ENCODE measurements at places on chromosomes 6 and 20.

- DNase-seq = no peak
Measured at GRCh38 chr6:47168180-47168579, 126.0 kb upstream of the ADGRF1 start.

- no peak for DNase-seq
Measured at GRCh38 chr6:13140980-13141379, 187.4 kb downstream of the TBC1D7 start.

DNA sequence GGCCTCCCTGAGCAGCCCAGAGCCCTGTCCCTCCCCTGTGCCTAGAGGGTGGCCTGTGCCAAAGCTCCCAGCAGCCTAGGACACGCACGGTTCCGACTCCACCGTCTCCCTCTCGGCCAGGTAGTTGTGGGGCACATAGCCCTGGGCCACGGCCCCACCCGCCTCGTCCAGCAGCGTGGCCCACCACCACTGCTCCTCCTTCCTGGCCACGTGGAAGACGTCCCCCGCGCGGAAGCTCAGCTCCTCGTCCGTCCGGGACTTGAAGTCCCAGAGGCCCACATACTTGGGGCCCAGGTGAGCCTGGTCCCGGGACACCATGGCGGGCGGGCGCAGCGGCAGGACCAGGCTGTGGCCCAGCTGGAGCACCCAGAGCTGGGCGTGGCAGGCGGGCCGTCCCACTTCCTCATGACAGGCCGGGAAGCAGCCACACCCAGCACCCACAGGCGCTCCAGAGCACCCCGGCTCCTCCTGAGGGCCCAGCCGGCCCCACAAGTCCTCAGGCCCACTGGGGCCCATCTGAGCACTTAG lies at the start of gene PTK6:
Gene PTK6 (minus strand): TSS at position 380 of the 528 bp plus-strand sequence. CDS start 62 bp downstream, at position 318.
- DNase-seq = peak; percentile 43

DNA sequence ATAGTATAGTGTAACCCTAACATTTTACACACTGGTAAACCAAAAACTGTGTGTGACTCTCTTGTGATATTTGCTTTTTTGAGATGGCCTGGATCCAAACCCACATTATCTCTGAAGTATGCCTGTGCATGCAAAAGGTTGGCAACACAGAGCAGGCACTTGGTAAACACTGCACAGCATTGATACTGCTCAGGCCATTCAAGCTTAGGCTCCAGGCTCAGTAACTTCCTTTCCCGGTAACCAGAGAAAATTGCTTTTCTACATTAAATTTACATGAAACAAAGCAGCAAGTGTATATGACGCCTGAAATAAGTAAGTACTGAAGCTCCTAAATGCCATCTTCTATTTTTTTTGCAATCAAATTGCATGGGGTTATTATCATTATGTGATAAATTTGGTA lies 205.7 kb downstream of the EPM2A start:
- no peak for DNase-seq

- no peak for DNase-seq
Measured at GRCh38 chr20:13765299-13765698, 19.4 kb downstream of the ESF1 start.

DNA sequence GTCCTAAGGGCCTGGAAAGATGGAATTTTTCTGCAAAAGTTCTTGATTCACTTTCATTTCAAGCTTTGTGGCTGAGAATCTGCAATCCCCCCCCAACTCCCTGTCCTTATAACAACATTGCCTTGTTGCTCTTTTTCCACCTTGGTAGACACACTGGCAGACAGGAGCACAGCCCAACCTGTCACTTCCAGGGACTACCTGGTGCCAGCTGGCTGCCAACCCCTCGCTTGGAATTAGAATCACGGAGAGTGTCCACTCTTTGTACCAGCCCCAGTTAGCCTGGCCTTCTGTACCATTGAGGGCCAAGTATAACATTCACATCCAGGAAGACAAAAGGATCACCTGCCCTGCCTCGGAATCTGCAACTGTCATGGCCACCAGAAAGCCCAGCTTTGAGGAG lies 74.7 kb downstream of the POPDC3 start:
- DNase-seq = no peak

- no peak for DNase-seq
Measured at GRCh38 chr6:129516005-129516404, 194.0 kb downstream of the ARHGAP18 start.

DNA sequence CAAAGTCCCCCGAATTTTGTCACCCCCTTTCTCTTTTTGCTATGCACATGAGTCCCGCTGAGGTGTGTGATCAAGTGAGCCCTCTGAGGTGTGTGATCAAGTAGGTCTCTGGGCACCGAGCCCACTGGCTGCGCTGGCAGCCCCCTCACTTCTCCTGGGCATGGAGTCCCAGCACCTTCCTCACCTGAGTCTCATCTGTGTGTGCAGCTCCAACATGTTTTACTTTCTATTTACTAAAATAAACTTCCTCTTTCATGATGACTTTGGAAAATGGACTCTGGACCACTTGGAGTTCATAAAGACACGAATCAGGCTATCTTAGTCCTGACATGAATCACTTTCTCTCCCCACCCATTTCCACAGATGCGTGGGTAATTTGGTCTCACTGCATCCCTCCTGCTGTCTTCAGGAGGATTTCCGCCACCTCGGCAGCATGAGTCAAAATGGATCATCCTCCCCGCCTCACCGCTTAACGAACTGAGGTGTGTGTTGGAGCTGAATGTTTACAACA lies 39.8 kb downstream of the PRDM1 start:
- DNase-seq = peak; percentile 29

DNA sequence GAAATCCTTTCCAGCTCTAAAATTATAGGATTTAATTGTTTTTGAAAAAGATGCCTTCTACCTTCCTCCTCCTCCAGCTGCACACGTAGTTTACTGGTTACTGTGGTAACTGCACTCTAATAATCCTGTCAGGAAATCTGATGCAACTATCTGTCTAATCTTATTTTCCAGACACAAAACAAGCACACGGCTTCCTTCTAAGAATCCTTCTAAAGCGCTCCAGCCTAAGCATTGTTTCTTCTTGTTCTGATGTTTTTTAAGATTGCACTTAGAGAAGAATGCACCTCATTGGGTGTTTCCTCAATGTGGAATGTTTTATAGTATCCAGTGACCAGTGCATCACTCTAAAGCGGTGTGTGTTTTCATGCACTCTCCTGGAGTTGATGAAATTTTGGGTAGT lies 63.6 kb downstream of the CARMIL1 start:
- DNase-seq = no peak

- no peak for DNase-seq
Measured at GRCh38 chr20:44644667-44645131, 6.8 kb downstream of the ADA start.

DNA sequence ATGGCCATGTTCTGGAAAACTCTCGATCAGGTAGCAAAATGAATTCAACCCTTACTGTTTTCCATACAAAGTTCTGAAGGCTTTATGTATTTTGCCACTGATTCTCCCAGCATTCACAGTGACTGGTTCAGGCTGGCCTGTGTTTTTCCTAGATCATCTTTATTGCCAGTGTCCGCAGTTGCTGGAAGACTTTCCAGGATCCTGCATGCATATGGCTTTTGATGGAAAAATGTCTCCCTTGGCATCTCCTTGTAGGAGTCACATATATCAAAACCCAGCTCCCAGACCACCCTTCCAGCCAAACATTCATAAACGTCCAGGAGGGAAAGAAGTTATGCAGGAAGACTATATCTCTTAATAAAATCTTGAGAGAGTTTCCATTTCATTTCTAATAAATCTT lies 588.8 kb downstream of the MAFB start:
- DNase-seq = no peak

DNA sequence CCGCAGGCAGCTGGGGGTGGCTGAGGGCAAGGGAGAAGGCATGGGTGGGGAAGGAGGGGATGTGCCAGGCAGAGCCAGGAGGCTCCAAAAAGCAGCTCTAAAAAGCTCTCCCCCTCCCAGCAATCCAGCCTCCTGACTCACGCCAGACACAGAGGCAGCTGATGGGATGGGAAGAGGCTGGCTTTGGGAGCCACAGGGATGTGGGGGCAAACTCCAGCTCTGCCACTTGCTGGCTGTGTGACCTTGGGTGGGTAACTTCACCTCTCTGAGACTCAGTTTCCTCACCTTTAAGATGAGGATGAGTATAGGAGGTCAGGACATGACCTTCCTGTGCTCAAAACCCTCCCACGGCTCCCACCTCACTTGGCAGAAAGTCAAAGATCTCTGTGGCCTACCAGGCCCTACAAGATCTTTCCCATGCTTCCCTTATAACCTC lies 148.9 kb downstream of the CEBPB start:
- no peak for DNase-seq

DNA sequence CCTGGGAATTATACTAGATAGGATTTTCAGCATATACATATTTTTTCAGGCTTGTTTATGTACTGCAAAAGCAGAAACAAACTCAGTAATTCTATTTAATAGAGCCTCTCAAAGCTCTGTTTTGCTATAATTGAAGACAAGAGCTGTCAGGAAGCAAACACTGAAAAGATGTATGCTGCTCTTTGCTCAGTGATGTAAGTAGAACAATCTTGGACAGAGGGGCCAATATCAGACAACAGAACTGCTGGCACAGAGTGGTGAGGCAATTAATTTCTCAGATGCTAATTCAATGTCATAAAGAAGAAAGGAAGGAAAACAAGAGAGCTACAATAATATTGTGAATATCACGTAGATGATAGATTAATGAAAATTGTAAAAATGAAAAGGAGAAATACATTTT lies 663.3 kb upstream of the ADGRB3 start:
- no peak for DNase-seq

DNA sequence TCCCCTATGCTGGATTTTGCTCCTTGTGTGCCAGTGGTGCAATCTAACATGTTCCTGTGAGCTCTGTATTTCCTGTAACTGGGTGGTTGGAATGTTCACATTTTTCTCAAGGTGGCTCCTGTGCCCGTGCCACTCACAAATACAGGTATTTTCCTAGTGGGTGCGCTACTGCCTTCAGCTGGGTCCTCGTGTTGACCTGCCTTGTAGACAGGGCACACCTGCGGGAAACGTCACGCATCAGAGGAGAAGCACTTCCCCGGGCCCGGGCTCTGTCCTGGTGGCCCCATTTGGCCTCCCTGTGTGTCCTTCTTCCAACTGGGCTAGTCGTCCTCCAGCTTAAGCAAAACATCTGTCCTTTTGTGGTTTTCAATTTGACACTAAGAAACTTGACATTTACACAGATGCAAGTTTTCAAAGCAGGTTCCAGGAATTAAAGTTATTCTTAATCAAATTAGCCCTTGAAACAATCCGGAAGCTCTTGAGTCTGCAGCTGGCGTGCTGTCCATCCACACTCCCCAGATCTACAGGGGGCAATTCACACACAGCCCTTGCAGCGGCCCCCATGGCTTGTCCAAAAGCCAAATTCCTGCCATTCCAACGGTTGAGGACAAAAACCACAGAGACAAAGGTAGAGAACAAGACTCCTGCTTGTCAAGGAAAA lies 275.1 kb downstream of the CDC5L start:
- no peak for DNase-seq

GRCh38 chr6:168115748-168116437 lies 36.9 kb upstream of the FRMD1 start:
- DNase-seq = no peak

DNA sequence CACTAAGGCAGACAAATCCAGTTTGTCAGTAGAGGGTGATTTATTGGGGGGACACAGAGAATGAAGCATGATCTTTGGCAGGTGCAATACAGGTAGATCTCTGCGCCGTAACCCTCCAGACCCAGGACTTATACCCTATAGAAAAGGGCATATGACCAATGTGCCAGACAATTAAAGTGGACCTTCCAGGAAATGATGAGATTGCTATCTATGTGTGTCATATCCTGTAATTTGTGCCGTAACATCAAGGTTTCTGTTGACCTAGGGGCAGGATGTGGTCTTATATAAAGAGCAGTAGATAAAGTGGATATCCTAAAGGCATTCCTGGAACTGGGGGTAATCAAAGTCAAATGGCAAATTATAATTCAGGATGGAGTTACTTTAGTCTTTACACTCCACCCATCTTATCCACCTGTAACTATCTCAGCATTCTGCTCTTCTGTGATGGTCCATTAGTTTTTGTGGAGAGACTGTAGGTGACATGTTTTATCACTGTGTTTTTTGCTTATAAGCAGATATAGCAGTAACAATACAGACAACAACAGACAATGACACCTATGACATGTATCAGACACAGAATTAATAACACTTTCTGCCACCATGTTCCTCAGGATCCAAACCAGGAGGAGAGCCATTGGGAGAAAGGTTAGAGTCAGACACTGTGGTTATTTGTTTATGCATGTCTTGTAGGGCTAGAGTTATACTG lies 43.1 kb upstream of the ZNF337 start:
- no peak for DNase-seq

DNA sequence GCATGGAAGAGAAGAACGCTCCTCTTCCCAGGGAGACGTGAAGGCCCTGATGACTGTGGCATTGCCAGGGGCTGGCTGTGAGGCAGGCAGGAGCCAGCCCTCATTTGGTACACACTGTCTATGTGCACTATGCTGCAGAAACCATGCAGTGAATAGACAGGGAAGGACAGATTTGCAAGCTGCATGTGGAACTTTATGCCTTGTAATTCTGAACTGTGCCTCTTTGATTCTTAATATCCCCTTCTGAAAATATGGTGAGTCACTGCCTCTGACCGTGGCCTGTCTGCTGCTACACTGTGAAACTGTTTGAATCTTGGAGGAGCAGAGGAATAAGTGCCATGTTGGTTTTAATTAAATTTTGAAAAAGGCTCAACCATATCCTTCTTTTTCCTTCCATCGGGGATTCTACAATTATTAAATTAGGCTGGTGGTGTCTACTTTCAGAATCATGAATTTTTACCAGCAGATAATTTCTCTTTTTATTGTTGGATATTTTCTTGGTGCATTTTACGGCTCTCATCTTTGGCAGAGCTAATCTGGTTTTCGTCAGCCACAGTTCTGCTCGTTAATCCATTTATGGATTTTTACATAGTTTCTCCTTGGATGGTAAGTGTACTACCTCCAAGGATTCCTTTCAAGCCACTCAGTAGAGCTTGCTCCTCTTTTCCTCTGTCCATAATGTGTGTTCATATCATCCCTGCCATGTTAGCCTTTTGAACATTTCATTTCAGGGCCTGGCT lies 301.0 kb upstream of the SLC35B3 start:
- DNase-seq = no peak

- DNase-seq = no peak
Measured at GRCh38 chr6:99761711-99762110, 155.1 kb downstream of the PRDM13 start.

DNA sequence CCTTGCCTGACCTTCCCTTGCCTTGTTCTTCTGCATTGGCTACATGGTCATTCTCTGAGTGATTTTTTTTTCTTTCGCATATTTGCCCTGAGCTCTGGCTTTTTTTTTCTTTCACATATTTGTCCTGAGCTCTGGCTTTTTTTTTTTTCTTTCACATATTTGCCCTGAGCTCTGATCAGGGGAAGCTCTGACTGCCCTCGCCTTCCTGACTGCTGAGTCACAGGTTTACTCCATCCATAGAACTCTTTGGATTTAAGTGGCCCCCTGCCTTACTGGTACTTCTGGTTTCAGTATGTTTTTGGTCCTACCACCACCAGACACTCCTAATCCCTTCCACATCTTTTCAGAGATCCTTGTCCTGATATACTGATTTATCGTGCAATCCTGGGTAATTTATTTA lies 201.1 kb downstream of the OGFRL1 start:
- DNase-seq = no peak

GRCh38 chr6:143213859-143214376 lies 153.2 kb downstream of the AIG1 start:
- DNase-seq = no peak

GRCh38 chr6:142302421-142303175 lies 791 bp downstream of the ADGRG6 start:
- no peak for DNase-seq

GRCh38 chr6:2196079-2196679 lies 49.2 kb downstream of the GMDS start:
- DNase-seq = no peak

All from stimulated activated CD4-positive, alpha-beta T cell treated with anti-CD3 and anti-CD28 coated beads, TNF-alpha, amount 100 ng/mL, for 24 hours (primary cell).